ENCODE measurements at places on chromosomes 2 and 18.

- DNase-seq, result no peak
These were observed 261.4 kb upstream of the KCNJ3 start for GRCh38 chr2:154437104-154437503.

DNA sequence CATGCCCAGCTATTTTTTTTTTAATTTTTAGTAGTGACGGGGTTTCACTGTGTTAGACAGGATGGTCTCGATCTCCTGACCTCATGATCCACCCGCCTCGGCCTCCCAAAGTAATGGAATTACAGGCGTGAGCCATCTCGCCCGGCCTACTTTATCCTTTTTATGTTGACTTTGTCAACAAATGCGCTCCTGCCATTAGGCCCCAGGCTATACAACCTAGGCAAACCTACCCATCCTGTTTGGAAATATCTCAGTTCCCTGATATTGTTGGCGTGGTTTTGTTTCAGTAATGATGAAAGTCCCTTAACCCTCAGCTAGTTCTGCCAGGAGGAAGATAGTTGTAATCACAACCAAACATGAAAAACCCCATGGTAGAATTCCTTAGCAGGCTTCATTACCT lies 249.4 kb upstream of the SOX11 start:
- DNase-seq, result no peak

- no peak for DNase-seq
These were observed 234.2 kb downstream of the TTC32 start for GRCh38 chr2:19667536-19667949.

DNA sequence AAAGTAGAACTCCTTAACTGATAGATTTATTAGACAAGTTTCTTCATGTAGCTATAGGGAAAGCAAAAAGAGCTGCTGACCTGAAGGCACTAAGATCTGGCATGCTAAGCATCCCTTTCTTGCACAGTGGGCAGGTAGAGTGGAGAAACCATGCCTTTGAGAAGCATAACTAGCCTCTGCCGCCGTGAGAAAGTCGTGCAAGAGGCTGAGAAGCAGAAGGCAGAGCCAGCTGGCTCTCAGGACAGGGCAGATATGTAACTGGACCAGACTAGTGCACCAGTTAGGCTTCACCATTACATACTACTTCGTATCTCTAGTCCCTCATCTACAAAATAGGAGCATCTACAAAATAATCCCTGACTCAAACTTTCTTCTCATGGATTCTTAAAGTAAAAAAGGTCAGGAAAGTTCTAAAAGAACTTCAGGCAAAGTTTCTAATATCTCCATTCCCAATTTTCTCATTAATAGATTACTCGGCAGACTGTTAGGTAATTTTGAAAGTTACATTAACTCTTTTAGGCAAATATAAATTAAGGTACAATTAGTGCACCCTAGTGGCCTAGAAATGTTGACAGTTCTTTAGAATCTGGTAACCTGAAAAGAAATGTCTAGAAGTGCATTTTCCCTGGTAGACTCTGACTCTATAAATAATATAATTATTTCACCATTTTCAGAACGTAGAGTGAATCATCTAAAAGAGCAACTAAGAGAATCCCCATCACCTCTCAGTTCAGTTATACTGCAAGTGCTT lies 10.3 kb downstream of the ERBB4 start:
- no peak for DNase-seq

DNA sequence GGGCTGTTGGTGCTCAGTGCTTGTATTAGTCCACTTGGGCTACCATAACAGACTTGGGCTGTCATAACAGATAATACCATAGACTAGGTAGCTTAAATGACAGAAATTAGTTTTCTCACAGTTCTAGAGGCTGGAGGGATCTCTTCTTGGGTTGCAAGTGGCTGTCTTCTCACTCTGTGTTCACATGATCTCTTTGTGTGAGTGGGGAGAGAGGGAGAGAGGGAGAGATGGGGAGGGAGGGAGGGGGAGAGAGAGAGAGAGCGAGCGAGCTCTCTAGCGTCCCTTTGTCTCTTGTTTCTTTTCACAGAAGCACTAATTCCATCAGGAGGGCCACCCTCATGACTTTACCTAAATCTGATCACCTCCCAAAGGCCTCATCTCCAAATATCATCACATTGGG lies 4.5 kb upstream of the XRCC5 start:
- peak; percentile 10 for DNase-seq

DNA sequence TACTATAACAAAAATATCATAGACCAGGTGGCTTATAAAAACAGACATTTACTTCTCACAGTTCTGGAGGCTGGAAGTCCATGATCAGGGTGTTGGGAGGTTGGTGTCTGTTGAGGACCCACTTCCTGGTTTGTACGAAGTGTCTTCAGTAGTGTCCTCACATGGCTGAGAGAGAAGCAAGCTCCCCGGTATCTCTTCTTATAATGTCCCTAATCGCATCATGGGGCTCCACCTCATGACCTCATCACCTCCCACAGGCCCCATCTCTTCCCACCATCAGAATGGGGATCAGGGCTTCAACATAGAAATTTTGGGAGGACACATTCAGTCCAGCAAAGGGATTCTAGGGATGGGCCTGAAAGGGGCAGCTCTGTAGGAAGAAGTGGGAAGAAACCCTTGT lies 4.8 kb upstream of the NIFK start:
- no peak for DNase-seq

DNA sequence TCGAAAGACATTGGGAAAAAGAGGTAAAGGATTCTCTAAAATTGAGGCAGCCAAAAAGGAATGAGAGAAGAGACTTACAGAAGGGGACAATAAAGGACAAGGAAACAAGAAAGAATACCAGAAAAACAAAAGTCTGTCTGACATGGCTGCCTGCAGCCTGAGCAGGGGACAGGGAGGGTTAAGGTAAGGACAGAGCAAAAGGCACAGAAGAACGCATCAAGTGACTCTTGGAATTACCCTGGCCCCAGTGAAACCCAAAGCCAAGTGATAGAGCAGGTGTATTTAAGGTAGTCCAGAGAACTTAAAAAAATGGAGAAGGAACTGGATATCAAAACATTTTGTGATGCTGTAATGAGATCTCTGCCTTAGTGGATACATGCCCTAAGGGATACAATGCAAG lies 47.1 kb upstream of the XIRP2 start:
- no peak for DNase-seq

DNA sequence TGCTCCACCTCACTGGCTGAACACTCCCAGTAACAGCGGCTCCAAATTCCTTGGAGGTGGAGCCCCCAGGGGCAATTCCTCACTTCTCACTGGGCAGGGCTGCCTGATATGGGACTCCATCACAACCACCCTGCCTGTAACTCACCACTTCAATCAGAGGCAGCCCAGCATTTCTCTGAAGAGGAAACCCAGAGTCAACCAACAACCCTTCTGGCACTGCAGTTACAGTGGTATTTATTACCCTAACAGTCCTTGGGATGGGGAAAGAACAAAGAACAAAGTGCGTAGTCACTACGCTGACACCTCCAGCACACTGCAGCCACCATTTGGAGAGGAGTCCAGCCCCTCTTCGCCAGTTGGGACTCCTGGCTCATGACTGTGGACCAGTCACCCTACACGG lies 85.7 kb upstream of the GALNT13 start:
- DNase-seq, result no peak

DNA sequence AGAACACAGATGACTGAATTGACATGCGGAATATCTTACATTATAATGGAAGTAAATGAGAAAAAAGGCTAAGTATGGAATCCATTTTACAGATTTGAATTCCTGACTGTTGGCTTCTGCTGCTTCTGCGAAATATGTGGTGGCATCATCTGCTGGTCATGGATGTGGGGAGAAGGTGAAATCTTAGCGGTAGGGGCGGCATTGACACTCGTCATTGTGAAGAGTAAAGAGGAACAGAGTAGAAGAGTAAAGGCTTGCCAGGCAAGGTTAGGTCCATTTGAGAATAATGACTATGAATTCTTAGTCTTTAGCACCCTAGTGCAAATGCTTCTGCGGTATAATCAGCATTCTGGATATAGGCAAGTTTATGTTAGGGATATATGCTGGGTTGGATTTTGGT lies 32.4 kb downstream of the ACTR3 start:
- DNase-seq, result no peak

DNA sequence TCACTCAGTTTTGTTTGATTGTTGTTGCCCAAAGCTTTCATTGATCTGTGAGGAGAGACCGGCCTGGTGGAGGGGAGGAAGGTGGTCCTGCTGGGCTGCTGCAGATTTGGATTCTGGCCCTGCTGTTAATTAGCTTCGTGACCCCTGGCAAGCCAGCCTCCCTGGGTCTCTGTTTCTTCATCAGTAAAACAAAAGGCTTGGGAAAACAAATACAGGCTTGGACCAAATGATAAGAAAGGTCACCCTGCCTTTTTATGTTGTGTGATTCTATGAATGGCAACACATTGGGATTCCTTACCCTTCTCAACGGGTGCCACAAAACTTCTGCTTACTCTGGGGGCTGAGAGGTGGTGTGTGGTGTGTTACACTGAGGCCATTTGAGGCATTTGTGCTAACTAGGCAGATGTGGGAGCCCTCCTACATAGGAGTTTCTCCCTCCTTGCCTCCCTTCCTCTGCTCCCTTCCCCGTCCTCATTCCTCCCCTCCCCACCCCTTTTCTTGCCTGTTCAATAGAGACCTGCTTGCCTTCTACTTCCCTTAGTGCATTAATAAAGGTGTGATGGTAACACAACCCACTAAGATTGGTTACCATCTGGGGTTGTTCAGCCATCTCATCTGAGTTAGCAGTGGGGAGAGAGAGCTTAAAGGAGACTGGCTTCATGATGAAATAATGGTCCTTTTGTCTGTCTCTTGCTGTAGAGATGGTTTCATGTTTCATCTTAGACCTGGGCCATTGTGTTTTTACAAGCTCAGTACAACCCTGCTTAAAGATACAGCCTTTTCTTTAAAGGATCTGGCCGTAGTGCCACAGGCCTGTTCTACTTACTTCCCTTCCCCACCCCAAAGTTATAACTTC lies 96.2 kb downstream of the TANC1 start:
- peak; percentile 62 for DNase-seq

- no peak for DNase-seq
These were observed 54.8 kb downstream of the CDH20 start for GRCh38 chr18:61388010-61388409.

DNA sequence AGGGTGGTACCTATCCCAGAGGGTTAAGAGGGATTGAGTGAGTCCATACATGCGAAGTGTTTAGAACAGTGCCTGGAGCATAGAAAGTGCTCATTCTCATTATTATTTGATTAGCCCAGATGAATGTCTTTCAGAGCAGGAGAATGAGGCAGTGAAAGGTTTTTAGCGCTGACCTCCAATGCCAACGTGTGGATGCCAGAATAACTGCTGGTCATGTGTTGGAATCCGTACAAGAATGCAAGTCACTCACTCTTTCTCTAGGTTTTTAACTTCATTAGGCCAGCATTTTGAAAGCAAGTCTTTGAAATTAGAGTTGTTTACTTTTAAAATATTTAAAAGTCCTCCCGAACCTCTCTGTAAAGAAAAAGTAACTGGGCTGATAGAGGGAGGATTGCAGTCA lies 374.2 kb downstream of the EN1 start:
- no peak for DNase-seq

DNA sequence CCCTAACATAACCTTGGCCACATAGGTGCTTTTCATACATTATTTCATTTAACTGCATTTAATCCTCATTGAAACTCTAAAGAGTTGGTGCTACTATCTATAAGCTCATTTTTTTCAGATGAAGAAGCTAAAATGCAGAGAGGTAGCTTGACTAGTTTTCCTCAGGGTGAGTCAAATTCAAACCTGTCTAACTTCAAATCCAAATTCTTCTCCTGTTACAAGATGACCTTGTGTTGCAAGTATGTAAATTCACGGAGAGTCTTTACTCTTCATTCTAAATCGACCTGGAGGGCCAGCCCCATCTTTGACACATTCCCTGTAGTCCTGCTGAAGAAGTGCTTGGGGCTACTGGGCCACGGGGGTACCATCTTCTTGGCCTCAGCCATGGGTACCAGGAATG lies 8.2 kb upstream of the SETBP1 start:
- no peak for DNase-seq

- peak; percentile 74 for DNase-seq
These were observed 664 bp downstream of the NETO1 start for GRCh38 chr18:72866901-72867745.

- DNase-seq, result no peak
These were observed 47.6 kb downstream of the FBXO36 start for GRCh38 chr2:229969921-229970320.

GRCh38 chr18:66792466-66792865 lies 188.6 kb upstream of the CDH19 start:
- no peak for DNase-seq

DNA sequence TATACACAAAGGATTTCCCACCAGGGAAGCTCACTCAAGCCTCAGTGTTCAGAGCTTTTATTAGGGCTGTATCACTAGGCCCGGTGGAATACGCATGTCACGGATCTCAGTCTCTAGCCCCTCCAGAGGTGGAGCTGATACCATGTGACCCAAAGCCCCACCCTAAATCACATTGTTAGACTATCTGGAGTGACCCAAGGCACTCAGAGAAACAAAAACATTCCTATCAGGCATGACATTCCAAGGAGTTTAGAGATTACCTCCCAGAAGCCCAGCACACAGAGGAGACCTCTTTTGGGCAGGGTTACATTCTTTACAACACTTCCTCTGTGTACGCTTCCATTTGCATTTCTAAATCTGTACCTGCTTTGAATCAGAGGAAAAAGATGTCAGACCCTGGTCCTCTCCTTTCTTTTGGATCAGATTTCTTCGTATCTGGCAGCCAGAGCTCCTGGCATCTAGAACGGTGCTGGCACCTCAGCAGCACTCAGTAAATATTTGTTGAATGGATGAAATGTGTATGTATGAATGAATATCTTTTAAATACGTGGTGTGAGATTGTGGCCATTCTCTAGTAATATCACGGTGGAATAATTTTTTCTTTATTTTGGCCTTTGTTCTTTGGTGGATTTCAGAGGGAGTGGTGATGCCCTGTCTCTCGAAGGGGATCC lies 37.7 kb upstream of the SMAD2 start:
- DNase-seq, result peak; percentile 62

GRCh38 chr18:10739152-10739551 lies 213.3 kb downstream of the NAPG start:
- no peak for DNase-seq

- no peak for DNase-seq
These were observed 2.8 kb downstream of the NCKAP1 start for GRCh38 chr2:183035298-183035953.

GRCh38 chr18:58674863-58675472 lies 3.7 kb downstream of the MALT1 start:
- no peak for DNase-seq

DNA sequence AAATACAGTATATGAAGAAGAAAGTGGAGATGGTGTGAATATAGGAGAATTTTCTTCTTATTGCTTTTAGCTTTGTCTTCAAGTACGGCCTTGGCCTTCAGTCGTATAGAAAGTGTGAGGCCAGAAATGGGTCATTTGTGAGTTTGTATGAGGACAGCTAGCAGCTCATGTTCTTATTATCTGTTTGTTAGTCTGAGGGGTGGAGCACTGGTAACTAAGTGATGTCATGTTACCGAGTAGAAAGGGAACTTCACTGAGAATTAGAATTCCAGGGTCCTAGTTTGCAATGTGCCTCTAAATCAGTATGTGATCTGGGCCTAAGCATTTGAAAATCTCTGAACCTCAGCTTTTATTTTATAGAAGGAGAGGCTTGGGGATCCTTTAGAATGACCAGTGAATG lies 588.6 kb downstream of the NRXN1 start:
- DNase-seq, result no peak
